ENCODE measurements at places on chromosomes 2 and 18.
A peak's percentile ranks its signal among the peaks of the same experiment; 100 is the strongest.

DNA sequence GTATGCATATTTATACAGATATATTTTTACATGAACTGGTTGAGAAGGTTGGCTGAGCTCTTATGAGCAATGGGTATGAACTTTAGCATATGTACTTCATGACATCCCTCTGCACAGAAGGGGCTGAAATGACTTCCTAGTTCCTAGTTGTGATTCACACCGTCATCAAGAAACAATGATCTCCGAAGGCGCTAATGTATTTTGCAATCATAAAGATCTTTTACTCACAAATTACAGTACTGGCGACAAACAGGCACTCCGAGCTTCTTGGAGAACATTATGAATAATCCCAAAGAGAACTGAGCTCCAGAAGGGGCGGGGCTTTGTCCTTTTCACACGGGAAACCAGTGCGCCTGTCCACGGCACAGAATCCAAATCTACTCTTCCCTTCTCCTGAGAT lies 18.1 kb downstream of the BCL2 start:
- no peak for DNase-seq

- no peak for DNase-seq
Measured at GRCh38 chr2:110838657-110839384, 106.4 kb downstream of the ACOXL start.

DNA sequence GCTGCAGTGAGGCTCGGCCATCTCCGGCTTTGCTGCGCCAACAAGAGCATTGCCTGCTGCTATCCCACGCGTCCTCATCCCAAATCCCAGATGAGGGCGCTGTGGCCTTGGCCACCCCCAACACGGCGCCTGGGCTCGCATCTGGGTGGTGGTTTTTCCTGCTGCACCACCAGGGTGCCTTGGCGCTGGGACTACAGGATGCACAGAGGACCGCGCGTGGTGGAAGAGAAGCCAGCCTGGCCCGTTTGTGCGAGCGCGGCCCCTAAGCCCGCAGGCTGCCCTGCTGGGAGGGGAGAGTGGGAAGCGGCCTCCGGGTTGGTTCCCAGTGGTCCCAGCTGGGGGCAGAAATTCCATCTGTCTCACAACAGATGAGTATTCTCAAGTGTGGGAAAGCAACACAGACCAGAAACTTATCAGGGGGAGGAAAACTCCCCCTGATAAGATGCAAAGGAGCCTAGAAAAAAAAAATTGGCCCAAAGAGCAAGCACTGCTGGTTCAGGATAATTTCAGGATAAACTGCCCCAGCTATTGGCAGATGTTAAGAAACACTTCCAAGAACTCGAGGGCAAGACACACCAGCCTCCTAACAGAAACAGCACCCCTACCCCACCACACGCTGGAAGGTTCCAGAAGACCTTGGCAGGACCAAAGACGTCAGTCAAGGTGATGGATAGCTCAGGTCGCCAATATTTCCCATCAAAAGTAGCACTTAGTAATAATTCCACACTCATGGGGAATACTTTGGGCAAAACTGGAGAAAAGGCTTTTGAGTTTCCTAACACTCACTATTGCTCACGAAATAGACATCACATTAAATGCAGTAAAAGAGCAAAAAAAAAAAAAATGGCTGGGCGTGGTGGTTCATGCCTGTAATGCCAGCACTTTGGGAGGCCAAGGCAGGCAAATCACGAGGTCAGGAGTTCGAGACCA lies 152.1 kb downstream of the PXDN start:
- peak; percentile 46 for DNase-seq

- DNase-seq = no peak
Measured at GRCh38 chr2:161870401-161870930, 203.5 kb downstream of the DPP4 start.

GRCh38 chr2:133986081-133986837 lies 267.6 kb upstream of the MGAT5 start:
- DNase-seq = peak; percentile 36

DNA sequence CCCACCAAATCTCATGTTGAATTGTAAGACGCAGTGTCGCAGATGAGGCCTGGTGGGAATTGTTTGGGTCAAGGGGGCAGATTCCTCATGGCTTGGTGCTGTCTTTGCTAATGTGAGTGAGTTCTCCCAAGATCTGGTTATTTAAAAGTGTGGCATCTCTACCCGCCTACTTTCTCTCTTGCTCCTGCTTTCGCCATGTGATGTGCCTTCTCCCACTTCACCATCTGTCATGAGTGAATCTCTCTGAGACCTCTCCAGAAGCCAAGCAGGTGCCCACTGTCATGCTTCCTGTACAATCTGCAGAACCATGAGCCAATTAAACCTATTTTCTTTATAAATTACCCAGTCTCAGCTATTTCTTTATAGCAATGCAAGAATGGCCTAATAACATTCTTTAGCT lies 246.6 kb upstream of the CDH20 start:
- DNase-seq = no peak

GRCh38 chr2:114011713-114012112 lies 121.8 kb downstream of the ACTR3 start:
- DNase-seq = no peak

GRCh38 chr18:13376298-13376840 lies 157.8 kb downstream of the LDLRAD4 start:
- DNase-seq = no peak

- peak; percentile 88 for DNase-seq
Measured at GRCh38 chr2:44549099-44549471, 187.3 kb downstream of the CAMKMT start.

- DNase-seq = no peak
Measured at GRCh38 chr2:70981866-70982810, 3.7 kb downstream of the ANKRD53 start.

GRCh38 chr2:23260621-23261020 lies 124.4 kb upstream of the KLHL29 start:
- peak; percentile 56 for DNase-seq

DNA sequence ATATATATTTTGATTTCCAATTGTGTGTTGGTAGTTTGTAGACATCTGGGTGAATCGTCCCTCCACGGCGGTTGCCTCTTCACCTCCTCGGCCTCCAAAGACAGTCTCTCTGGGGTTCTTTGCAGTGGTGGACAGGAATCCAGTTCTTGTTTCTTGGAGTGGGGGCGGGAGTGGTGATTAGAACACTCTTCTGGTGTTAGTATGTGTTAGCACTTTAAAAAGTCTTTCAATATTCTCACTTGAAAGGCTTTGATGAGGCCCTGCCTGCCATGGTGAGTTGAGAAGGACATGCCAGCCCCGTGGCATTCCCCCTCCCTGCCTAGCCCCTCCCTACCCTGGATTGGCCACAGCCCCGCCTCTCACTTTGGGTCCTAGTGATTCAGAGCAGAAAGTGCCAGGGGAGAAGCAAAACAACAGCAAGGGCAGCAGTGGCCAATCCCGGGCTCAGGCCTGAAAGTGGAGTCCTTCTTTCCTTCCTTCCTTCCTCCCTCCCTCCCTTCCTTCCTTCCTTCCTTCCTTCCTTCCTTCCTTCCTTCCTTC lies 316.8 kb upstream of the HS6ST1 start:
- DNase-seq = peak; percentile 18

GRCh38 chr18:55206927-55207326 lies 247.7 kb upstream of the CCDC68 start:
- peak; percentile 38 for DNase-seq

Measured in GM23248 (cell line).